NCI-H2029 treated with DMSO at 0.1 percent for 48 hours (cell line): ENCODE measurements at places on chromosomes 4 and X.

DNA sequence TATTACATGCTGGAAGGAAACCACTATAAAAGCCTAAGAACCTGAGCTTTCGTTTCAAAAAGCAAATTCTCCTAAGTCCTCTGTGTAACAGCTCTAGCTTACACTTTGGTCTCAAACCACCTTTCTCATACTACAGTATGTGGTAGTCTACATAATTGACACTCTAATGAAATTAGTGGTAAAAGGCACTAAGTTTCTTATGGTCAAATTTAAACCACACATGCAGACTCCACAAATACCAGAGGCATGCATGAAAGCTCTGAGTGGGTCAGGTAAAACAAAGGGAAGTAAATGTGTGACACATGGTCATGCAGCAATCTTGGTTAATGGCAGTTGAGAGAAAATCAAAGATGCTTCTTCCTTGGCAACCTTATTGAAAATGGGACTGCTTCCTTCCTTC is 187.8 kb downstream of the CCNG2 start:
- no peak for DNase-seq

GRCh38 chrX:155841232-155841631 is 39.9 kb upstream of the VAMP7 start:
- no peak for DNase-seq

- no peak for DNase-seq
Observed at GRCh38 chr4:188198982-188199792, 59.9 kb downstream of the TRIML1 start.

DNA sequence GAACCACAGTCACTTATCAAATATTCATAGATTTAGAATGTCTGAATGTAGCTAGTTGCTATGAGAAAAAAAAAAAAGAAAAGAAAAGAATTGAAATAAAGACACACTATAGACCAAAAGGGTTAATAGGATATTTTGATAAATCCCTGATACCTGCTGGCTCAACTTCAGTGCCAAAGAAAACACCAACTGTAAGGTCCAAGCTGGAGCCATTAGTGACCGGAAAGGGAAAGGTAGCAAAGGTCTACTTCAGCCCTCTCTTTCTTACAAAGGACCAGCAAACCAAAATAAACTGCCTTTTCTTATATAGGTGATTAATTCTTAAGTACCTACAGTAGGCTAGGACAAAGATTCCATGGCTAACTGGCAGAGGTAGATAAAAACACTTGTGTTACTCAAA is 9.7 kb downstream of the CBR4 start:
- DNase-seq, result no peak

DNA sequence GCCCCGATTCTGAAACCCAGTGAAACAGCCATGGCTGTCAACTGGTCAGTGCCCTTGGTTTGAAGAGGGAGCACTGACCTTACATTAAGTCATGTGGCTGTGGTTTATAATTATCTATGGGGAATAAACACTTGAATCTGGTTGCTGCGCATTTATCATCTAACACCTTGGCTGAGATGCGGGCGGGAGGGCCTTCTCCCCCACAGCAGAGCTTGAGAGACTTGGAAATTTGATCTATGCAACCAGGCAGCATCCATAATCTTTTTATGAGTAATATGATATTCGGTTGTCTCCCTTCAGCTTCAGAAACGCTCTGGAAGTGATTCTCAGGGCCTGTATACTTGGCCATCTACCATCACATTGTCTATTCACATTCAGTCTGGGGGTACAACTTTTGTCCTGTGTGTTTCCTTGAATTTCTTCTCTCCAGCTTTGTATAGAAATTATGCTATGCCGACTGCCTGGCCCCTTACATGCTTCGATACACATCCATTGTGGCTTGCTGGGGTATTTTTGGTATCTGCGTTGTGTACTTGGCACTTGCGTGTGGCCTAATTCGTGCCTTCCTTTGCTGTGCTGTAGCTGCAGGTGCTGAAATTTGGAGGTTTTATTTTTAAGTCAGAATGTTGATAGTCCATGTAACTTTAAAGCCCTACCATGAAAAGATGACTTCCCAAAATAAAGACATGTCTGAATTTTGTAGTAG is 321.6 kb downstream of the ARHGAP10 start:
- no peak for DNase-seq

DNA sequence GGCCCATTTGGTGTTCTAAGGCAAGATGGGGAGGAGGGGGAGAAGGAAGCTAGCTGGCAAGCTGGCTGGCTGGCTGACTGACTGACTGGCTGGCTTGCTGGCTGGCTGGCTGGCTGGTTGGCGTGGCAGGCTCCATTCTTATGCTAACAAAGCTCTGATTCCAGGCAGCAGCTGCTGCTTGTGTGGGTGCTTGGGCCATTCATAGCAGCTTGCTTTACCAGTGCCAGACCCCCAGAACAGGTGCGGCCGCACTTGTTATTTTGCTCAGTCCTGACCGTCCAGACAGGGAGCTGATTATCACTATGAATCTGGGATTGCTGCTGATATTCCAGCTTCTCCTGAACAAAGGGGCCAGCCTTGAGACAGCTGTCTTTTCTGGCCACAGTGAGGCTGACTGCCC is 131.2 kb upstream of the PAK3 start:
- no peak for DNase-seq

DNA sequence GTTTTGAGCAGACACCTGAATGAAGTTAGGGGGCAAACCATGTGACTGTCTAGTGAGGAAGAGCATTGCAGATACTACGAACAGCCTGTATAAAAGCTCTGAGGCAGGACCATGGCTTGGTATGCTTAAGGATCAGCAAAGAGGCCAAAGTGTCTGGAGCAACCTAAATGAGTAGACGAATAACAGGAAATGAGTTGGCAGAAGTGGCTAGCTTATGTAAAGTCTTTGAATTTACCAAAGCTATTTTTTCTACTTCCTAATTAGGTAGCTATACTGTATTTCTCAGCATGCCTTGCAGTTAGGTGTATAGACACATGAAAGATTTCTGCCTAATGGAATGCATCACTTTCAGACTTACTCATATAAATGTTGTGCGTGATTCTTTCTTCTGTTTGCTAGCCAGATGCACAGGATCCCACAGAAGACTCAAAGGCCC is 9.3 kb upstream of the GPRIN3 start:
- DNase-seq, result no peak

DNA sequence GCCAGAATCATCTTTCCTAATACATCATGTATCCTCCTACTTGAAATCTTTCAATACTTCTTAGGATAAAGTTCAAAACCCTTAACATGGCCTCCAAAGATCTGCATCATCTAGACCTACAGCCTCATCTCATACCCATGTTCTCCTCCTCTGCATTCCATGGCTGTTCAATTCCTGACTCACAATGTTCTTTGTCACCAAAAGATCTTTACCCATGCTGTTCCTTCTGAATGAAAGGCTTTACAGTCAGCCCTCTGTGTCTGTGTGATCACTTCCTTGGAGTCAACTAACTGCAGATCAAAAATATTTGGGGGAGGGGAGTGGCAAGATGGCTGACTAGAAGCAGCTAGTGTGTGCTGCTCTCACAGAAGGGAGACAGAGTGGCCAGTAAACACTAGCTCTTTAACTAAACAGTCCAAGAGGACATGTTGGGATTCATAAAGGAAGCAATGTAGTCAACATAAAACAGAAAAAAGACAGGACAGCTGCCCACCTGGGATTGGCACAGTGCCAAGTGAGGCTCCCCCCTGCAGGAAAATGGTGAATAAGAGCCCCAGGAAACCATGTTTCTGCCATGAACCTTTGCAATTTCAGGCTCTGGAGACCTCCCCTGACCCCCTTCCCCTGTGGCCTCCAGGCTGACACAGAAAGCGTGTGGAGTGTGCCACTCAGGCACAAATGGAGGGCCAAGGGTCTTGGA is 31.9 kb downstream of the CBR4 start:
- no peak for DNase-seq

DNA sequence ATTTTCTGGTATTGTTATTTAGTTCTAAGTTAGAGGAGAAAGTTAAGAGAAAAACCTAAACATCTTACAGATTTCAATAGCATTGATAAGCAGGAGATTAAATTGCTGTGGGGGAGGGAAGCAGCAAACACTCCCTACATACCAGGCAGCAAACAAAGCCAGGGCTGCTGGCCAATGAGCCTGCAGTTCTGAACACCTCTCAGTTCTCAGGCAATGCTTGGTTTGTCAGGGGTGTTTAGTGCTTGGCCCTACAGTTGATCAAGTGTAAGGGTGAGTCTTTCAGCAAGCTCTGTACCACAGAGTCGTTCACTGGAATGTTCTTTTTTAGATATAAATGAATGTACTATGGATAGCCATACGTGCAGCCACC is 38.6 kb downstream of the EGFL6 start:
- DNase-seq, result no peak

DNA sequence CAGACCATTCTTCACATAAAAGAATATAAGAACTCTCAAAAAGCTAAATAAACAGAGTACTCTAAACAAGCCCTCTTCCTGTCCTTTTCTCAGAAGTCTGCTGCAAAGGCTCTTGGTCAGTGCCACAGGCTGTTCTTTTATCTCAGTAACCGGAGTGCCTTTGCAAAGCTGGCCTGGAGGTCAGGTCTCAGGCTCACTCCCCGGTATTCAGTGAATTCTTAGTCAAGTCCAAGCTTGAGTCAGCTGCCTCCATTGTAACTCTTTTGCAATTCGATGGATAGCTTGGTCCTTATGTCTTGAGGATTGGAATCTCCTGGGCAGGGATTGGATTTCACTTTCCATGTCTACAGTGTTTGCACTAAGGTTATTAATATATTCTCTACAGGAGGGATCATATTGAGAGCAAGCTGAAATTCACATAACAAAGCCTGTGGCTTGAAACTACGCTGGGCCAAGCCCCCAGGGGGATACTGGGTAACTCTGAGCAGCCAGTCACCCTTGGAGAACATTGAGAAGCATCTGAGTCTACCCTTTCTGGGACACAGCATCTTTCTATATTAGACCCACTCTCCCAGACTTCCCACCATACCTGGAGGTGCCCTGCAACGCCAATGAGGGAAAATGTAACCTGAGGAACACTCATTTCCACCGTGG is 10.0 kb upstream of the HS6ST2 start:
- DNase-seq, result peak; percentile 31

DNA sequence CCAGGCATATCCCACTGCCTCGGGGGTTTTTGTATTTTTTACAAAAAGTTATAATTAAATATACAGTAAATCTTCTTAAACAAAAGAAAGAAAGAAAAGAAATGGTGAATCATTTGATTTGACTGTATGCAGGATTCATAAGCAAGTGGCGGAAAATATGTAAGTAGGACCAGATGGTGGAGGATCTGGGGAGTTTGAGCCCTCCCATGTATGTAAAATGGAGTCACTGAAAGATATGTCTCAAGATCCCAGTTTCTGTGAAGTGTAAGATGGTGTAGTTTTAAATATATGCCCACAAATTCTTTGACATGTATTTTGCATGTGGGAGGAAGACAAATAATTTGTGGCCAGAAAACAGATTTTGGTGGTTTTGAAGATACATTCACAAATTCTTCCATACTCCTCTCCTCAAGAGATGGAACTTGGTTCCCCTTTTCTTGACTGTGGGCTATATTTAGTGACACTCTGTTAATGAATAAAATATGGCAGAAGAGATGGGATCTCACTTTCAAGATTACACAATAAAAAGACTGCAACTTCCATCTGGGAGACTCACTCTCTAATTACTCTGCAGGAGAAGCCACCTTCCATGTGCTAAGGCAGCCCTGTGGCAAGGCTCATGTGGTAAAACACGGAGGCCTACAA is 133.6 kb upstream of the S100G start:
- DNase-seq, result no peak

- no peak for DNase-seq
Observed at GRCh38 chr4:95728145-95728544, 111.7 kb upstream of the PDHA2 start.

DNA sequence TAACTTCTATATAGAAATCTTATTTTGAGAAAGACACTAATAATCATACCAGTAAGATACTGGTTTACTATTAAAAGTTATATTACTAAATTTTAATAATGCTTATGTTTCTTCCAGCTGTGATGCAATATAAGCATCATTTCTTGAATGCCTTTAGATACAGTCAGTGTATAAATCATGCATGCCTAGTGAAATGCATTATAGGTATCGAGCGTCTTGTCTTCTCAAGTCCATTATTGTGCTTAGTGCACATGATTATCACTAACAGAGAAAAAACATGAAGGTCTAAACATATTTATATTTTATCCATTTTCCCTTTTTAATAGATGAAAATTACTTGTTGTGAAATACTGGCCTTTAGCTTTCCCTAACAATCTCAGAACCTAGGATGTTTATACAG is 1021.5 kb upstream of the AGA start:
- DNase-seq, result no peak
